ENCODE measurements at places on chromosomes 7 and 10.

GRCh38 chr10:108901781-108902618 is 1021.3 kb downstream of the XPNPEP1 start:
- DNase-seq = no peak

DNA sequence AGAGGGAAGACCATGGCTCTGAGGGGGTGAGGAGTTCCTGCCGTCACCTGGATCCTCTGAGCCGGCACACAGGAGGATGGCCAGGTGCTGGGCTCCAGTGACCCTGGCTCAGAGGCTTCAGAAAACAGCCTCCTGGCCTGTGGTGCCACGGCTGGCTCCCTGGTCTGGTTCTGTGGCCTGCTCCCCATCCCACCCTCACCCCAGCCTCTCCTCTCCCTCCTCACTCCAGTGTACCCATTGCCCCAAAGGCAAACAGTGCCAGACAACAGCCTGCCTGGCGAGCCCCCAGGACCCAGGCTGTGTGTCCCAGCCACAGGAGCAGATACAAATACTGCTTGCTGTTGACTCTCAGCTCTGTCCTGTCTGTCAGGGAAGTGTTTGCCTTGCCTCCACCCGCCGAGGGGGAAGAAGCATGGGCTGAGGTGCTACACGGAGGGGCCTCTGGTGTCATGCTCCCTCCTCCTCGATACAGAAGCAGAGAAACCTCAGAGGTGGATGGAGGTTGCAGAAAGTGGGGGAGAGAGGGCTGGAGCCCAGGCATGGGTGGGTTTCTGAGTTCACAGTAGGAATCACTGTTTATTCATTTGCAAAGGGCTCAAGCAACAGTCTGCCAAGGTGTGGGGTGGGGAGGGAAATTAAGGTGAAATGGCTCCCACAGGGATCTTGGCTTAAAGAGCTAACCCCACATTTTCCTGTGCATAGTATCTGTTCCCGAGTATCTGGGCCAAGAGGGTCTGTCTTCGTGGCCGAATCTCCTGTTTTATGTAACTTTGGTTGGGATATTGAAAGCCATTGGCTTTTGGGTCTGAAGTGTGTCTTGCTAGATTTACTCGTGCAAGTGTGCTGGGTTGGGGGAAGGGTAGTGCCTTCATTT is 5.5 kb downstream of the ADRA2A start:
- no peak for DNase-seq

- DNase-seq = no peak
Observed at GRCh38 chr10:117544004-117544701, 1.6 kb downstream of the EMX2 start.

GRCh38 chr7:138581065-138581464 is 120.1 kb downstream of the SVOPL start:
- DNase-seq = no peak

DNA sequence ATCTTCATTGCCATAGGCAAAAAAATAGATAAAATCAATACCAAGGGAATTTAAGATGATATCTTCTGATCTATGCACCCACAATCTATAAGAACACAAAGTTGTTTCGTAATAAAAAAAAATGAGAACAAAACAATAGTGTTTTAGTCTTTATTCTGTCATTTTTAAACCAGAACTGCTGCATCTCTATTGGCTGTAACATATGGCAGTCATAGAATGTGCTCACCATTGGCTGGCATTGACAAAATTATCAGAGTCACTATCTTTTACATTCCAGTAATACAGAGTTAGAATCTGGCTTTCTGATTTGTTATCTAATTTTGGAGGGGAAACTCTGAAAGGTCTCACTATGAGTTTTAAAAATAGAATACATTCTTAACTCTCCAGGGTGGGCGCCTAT is 138.6 kb upstream of the CCDC6 start:
- DNase-seq = no peak

GRCh38 chr7:43242628-43243255 is 130.3 kb downstream of the HECW1 start:
- DNase-seq = no peak

DNA sequence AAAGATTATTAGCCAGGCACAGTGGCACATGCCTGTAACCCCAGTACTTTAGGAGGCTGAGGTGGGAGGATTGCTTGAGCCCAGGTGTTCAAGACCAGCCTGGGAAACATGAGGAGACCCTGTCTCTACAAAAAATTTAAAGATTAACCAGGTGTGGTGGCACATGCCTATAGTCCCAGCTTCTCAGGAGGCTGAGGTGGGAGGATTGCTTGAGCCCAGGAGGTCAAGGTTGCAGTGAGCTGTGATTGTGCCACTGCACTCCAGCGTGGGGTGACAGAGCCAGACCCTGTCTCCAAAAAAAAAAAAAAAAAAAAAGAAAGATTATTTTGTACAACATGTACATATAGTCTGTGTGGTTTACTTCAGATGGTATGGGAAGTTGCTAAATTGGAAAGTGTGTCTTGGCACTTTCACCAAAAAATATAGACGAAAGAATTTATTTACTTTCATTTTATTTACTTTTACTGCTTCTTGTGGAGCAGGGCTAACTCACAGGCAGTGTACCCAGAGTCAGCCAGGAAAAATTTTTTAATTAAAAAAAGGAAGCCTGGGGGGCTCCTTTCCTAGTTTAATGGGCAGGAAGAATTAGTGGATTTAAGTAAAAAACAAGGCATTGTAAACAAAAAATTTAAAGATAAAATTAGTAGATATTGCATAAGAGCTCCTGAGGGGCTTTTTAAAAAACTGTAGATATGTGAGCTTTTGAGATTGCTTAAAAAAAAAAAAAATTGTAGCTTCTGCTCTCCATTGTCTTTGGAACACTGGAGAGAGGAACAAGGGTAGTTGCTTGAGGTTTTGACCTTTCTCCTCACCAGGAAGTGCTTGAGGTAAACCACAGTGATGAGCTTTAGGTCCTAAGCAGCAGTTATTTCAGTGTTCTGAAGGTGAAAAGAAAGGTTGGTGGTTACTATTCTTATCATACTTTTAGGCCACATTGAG is 44.6 kb upstream of the VDAC2 start:
- no peak for DNase-seq

- no peak for DNase-seq
Observed at GRCh38 chr7:76238326-76238725, 36.6 kb downstream of the SRRM3 start.

DNA sequence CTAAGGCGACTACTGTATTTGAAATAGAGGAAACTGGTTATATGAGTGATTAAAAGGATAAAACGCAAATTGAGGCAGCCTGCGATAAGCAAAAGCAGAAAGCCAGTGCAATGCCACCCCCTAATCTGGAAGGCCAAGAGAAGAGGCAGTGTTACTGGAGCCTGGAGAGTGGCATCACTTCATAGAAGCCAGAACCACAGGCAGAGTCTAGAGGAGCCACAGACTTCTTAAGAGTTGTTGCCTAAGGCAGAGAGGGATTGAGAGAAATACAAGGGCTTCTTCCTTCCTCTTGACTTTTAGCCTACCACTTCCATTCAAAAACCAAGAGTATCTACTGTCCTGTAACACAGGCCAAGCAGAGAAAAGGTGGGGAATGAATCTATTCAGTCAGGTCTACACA is 94.9 kb upstream of the SKAP2 start:
- DNase-seq = no peak

GRCh38 chr10:23263441-23264164 is 71.5 kb downstream of the PTF1A start:
- no peak for DNase-seq

DNA sequence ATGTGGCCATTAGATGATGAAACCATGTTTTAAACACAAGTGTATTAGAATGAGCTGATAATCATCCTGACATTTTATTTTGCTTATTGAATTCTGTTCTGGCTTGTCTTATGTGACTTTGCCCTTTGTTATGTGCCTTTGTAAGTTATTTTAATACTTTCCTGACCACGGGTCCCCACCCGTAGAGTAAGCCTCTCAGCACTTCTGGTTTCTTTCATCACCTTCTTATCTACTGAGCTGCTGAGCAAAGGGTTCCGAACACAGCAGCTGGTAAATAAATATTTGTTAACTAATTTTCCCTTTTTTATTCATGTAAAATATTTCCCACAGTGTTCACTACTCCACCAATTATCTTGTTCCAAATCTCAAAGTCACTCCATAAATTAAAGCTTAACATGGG is 1115.3 kb downstream of the SORCS3 start:
- no peak for DNase-seq

DNA sequence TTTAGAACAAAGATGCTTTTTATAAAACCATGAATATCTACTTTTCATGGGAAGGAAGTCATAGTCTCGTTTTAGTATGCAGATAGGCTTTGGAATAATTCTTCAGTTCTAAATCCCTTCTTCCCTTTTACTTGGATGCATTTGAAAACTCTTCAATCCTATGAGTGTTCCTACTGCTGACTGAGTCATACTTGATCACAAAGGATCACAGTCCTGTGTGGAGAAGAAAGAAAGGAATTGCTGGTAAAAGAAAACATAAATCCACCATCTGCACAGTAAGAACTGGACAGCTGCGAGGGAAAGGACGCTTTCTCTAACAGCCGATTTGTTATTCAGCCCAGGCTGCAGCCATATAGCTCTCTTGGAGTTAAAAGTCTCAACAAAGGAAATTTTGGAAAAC is 209.9 kb downstream of the SEMA3E start:
- no peak for DNase-seq

Data from stimulated activated CD8-positive, alpha-beta memory T cell treated with anti-CD3 and anti-CD28 coated beads, Interleukin-12 subunit alpha, Interleukin-12 subunit beta, amount 100 ng/mL, for 1 hour (primary cell).